Adipocyte (in vitro differentiated cells): ENCODE measurements at places on chromosomes 12 and 14.

GRCh38 chr12:104825408-104825807 lies 132.7 kb downstream of the SLC41A2 start:
- no peak for DNase-seq

GRCh38 chr14:72613231-72613974 lies 280.5 kb downstream of the DPF3 start:
- DNase-seq, result peak; percentile 33

GRCh38 chr14:105180592-105181548 lies at the start of gene NUDT14:
TSS of gene NUDT14 (minus strand) at chr14:105181312. CDS start at chr14:105181209, 103 bp downstream.
- peak; percentile 77 for DNase-seq

GRCh38 chr14:67607646-67608045 lies 7.6 kb upstream of the PIGH start:
- no peak for DNase-seq

GRCh38 chr12:125128439-125129178 lies 63.4 kb downstream of the AACS start:
- no peak for DNase-seq

GRCh38 chr14:68684466-68685418 lies 108.1 kb downstream of the ZFP36L1 start:
- DNase-seq, result no peak

DNA sequence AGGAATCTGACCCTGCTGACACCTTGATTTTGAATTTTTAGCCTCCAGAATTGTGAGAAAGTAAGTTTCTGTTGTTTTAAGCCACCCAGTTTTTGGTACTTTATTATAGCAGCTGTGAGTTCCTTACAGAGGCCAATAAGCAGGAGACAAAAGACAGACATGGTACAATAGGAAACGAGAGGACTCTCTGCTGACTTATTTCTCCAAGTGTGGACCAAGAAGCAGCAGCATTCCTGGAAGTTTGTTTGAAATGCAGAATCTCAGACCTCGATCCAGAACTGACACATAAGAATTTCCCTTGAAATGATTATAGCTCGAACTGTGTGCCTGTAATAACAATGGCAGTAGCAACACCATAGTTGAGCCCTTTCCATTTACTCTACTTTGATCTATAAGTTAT lies 31.9 kb upstream of the LUM start:
- DNase-seq, result no peak

GRCh38 chr12:1464925-1465324 lies 129.5 kb downstream of the FBXL14 start:
- no peak for DNase-seq

- peak; percentile 83 for DNase-seq
These were observed 25.6 kb upstream of the MAP1LC3B2 start for GRCh38 chr12:116533343-116534251.

DNA sequence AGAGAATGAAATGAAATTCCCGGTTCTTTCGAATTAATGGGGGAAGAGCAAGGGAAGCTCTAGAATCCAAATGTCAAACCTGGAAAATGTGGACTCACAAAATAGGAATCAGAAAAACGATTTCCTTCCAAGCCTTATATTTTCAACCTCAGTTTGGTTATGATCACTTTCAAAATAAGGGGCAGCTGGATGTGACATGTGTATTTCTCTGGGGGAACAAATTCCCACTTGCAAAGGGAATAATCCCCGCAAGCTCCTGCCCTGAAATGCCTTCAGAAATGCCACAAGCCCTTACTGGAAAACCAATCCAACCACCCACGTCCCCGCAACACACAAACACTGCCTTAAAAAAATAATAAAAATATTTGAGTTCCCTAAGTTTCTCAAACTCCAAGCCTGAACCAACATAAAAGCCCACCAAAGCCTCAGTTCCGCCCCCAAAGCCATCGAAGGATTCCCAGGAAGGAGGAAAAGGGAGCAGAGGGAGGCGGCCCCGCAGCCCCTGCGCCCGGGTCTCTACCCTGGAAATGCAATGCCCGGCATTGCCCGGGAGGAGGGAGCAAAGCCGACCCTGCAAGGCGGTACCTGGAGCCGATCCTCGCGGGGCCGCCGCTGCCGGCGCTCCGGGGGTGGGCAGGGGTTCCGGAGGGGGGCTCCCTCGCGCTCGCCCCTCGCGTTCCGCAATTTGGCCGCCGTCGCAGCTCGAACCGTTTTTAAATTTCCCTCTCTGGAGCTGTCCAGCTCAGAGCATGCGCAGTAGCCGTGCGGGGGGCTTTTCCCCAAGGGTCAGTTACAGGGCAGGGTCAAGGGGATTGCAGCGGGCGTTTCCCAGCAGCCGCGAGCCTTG lies at the start of gene FOXN4:
FOXN4 (minus strand) TSS at position 751 of the 847 bp plus-strand sequence. CDS start 963 bp downstream, outside the sequence.
- DNase-seq, result peak; percentile 4

DNA sequence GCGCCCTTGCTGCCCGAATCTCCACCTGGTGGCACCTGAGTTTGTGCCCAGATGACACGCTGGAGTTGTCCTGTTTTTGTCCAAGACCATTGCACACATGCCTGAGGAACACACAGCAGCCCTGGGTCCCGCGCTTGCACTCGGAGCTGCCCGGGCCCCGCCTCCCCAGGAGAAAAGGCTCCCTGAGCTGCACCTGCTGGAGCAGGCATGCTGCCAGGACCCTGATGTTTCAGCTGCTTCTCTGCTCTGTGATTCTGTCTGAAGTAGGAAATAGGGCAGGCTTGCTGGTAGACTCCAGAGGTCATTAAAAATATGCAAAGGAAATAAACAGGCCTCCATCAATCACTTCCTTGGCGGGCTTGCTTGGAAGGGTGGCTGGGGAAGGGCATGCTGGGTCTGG lies 271.6 kb downstream of the CACNA1C start:
- DNase-seq, result no peak

GRCh38 chr14:66453469-66453868 lies 32.7 kb upstream of the CCDC196 start:
- DNase-seq, result no peak

GRCh38 chr12:25977047-25977446 lies 18.6 kb downstream of the RASSF8 start:
- DNase-seq, result no peak

DNA sequence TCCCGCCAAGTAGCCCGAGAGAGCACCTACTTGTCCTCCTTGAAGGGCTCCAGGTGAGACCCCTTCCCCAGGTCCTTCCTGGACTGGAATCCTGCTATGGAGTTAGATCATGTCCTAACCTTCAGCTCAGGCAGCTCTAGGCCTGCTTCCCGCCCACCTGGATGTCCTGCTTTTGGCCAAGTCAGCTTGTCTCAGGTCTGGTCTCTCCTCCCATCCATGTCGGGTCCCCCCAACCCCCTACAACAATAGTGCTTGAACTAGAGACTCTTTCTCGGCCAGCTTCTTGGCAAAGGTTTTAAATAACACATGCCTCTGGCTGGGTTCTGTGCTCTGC lies 3.6 kb downstream of the NAB2 start:
- no peak for DNase-seq

GRCh38 chr12:122839907-122840554 lies 4.8 kb downstream of the HIP1R start:
- DNase-seq, result no peak
